ENCODE measurements at places on chromosomes 13 and 19. TPM values are rescaled to one million over a fixed set of nuclear protein-coding genes. Genes with fewer than 3 reads are reported as not detected.

- peak; percentile 95 for DNase-seq
Observed at GRCh38 chr19:54029930-54030490, 33.7 kb downstream of the VSTM1 start.

GRCh38 chr13:108005231-108005630 is 210.1 kb downstream of the LIG4 start:
- no peak for DNase-seq

DNA sequence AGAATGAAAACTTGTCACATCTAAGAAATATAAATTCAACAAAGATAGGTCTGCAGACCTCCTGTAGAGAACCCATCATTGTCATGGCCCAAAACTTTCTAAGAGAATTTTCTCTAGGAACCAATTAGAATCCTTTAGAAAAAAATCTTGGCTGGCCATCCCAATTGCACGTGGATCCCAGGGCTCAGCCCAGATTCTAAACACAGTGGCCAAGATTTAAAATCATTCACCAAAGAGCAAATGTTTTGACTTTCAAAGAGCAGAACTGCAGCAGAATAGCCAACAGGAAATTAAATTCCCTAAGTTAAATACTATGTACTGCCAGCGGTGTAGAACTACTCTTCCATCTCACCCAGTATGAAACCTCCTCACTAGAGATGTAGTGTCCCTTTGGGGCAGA is 21.3 kb downstream of the IPO5 start:
- DNase-seq: no peak

GRCh38 chr13:24039621-24040475 is 120.7 kb upstream of the SPATA13 start:
- DNase-seq: no peak

GRCh38 chr19:38194061-38194701 is 29.8 kb downstream of the DPF1 start:
- DNase-seq: no peak

DNA sequence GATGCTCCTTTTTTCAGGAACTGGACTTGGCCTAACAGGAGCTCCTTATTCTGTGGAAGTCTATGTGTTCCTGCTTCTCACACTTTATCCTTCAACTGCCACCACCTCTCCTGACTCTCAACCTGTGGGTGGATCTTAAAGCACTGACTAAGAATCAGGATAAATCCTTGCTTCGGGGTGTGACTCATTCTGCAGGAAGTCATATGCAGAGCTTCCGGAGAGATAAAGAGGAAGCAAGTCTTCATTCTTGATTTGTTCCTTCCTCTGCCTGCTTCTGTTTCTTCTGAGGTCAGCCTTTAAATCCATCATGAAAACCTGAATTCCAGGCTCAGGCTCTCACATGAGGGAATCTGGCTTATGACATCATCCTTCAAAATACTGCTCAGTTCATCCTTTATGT is 137.1 kb upstream of the ATXN8OS start:
- peak; percentile 37 for DNase-seq

DNA sequence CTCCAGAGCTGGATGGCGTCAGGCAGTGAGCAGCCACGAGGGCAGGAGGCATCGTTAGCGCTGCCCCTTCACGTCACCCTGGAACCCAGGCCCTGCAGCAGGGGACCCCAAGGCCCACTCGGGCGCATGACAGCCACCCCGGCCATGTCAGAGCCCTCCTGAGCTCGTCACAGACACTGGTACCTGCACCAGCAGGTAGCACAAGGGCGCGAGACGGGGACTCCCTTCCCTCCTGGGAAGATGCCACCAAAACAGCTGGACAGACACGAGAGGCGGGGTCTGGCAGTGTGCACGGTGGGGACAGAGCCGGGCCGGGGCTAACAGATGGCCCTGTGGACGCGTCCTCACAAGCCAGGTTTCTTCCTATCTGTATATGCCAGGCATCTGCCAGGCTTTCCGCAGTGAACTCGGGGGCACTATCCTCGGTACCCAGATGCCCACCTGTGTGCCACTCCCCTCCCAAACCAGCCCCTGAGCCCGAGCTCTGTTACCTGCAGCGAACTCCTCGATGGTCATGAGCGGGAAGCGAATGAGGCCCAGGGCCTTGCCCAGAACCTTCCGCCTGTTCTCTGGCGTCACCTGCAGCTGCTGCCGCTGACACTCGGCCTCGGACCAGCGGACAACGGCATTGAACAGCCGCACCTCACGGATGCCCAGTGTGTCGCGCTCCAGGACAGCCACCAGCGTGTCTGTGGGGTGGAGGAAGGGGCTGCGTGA is 25.8 kb downstream of the BTBD2 start:
- no peak for DNase-seq

- no peak for DNase-seq
Observed at GRCh38 chr13:45349438-45349837, 8.5 kb upstream of the TPT1 start.

Gene MATK
- total RNA-seq: 21.4 TPM

GRCh38 chr13:45374917-45375316 is 33.9 kb upstream of the TPT1 start:
- no peak for DNase-seq

Gene ZNF442
- total RNA-seq: 1.0 TPM

- DNase-seq: peak; percentile 54
Observed at GRCh38 chr19:32869966-32870573, 503 bp upstream of the SLC7A9 start.

GRCh38 chr13:107065036-107065435 is 497.1 kb upstream of the ARGLU1 start:
- no peak for DNase-seq

- DNase-seq: no peak
Observed at GRCh38 chr13:36817996-36818803, 822 bp upstream of the RFXAP start.

GRCh38 chr19:38304866-38305429 is 897 bp downstream of the C19orf33 start:
- peak; percentile 98 for DNase-seq

DNA sequence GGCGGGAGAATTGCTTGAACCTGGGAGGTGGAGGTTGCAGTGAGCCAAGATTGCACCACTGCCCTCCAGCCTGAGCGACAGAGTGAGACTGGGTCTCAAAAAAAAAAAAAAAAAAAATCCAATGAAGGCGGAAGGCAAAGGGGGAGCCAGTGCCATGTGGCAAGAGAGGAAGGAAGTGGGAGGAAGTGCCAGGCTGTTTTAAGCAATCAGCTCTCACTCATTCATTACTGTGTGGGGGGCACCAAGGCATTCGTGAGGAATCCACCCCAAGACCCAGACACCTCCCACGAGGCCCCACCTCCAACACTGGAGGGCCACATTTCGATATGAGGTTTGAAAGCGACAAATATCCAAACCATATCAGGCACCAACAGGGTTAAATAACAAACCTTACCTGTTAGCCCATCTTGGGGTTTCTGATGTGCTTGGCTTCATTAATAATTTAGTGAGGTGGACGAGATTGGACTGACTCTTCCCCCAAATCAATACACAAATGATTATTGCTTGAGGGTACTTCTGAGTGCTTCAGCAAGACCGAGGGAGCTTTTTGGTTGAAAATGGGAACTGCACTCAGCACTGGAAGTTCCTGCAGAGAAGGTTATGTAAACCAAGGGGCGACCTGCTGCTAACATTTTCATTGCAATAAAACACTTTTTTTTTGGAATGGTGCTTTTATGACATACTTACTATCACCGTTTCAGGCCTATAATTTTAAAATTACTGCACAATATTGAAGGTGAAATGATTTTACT is 7.5 kb upstream of the LRP3 start:
- no peak for DNase-seq

Gene GPR12
- not detected for total RNA-seq

DNA sequence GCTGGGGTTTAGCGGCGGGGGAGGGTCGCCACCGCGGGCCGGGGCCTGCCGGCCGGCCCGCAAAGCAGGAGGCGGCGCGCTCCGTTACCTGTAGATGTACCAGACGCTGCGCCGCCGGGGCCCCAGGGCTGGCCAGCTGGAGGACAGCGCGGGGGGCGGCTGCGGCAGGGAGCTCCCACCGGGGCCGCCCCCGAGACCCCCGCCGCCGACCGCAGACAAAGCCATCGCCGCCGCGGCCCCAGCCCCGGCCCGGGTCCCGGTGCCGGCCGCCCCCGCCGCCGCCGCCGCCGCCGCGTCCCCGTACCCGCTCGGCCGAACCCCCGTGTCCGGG is 24.8 kb downstream of the SHANK1 start:
- peak; percentile 49 for DNase-seq

Gene MYO1F
- total RNA-seq: 3.9 TPM

Gene CAPN12
- 8.0 TPM for total RNA-seq

Gene FOXA3
- 15.1 TPM for total RNA-seq

GRCh38 chr13:113275387-113275786 is 21.7 kb upstream of the LAMP1 start:
- DNase-seq: peak; percentile 77

GRCh38 chr19:47725759-47726401 is 12.7 kb downstream of the EHD2 start:
- peak; percentile 54 for DNase-seq

Gene CRB3
- 44.4 TPM for total RNA-seq

DNA sequence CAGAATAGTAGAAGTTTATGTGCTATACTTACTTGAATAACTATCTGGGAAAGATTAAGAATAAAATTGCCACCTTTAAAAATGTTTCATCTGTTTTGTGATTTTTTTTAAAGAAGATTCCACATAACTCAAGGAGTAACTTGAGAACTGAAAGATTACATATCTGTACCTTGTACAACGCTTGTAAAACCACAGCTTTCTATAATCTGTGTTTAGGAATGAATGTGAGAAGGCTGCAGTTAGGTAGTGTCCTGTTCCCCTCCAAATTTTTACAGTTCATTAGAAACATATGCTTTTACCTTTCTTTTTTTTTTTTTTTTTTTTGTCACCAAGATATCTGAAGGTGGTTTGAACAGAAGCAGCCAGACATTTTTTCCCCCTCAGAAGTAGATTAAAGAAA is 312.8 kb upstream of the GPC6 start:
- DNase-seq: no peak

Gene LCP1
- total RNA-seq: 3.4 TPM

- no peak for DNase-seq
Observed at GRCh38 chr19:38664503-38665211, 17.2 kb downstream of the ACTN4 start.

DNA sequence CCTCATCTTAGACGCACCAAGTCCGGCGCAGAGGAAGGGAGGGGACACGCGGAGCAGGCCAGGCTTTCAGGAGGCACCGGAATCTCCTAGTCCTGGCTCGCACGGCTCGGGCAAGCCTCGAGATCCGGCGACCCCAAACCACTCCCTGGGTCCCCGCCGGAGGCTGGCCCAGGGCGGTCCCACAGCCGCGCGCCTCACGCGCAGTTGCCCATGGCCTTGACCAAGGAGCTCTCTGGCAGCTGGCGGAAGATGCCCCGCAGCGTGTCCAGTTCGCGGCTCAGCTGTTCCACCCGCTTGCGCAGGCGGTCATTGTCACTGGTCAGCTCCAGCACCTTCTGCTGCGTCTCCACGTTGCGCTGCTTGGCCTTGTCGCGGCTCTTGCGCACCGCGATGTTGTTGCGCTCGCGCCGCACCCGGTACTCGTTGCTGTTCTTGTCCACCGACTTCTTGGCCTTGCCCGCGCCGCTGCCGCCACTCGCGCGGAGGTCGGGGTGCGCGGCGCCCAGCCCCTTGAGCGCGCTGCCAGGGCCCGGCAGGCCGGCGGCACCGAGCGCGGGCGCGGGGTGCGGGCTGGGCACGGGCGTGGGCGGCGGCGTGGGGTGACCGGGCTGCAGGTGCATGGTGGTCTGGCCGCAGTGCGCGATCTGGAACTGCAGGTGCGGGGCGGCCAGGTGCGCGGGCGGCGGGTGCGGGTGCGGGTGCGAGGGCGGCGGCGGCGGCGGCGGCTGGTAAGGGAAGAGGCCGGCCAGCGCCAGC is 1.0 kb downstream of the CEBPA start:
- peak; percentile 63 for DNase-seq

Gene SRRM5
- total RNA-seq: not detected

Gene DACH1
- 0.45 TPM for total RNA-seq

- DNase-seq: no peak
Observed at GRCh38 chr13:52428295-52428694, 22.1 kb downstream of the VPS36 start.

- DNase-seq: no peak
Observed at GRCh38 chr13:34594507-34594906, 347.6 kb upstream of the NBEA start.

DNA sequence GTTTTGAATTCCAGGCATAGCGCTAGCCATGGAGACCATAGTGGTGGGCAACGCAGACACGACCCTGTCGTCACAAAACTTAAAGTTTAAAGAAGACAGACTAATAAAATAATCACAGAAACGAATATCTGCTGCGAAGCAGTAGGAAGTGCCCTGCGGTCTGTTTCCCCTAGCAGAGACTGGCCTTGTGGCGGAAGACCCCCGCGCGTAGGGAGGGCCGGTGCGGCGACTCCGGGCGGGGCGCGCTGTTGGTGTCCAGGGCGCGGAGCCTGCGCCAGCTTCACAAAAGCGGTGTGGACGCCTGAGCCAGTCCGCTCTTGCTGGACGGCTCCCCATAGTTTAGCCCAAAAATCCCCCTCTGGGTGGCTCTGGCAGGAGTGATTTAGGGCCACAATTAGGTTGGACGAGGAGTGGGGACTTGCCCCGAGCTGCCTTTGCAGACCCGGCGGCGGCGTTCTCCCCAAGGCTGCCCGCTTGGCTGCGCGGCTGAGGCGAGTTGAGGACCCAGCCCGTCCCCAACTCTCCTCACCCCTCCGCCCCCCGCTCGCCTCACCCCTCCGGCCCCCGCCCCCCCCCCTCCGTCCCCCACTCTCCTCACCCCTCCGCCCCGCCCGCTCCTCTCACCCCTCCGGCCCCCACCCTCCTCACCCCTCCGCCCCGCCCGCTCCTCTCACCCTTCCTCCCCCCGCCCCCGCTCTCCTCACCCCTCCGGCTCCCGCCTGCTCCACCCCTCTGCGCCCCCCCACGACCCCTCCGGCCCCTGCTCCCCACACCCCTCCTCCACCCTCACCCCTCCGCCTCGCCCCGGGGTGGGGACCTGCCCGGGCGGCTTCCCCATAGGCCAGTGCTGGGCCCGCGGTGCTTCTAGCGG is 14.2 kb upstream of the LATS2 start:
- DNase-seq: peak; percentile 76
